ENCODE measurements at places on chromosomes 11 and 22.

DNA sequence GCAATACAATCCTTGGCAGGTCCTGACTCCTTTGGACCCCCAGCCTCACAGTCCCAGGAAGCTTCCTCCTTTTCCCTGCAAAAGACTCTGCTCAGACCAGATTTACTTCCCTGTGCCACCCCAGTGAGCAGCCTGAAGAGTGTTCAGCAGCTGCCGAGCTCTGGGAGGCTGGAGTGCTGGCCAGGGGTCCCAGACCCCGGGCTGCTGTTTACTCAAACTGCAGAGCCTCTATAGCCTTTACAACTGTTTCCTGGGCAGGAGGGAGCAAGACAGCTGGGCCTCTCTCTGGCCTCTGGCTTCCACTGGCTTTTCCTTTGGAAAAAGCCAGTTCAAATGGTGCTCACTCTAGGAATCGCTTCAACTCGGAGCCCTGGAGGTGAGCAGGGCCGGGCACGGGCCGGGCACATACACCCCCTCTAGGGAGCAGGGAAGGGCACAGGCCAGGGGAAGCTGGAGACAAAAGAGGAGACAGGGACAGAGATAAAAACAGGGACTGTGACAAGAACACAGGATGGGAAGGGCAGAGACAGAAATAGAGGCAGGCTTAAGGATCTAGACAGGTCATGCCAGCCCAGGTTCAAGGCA, 932 bp downstream of the IRAG1 start:
- DNase-seq, result no peak

- DNase-seq, result no peak
Observed at GRCh38 chr11:7691759-7692350, 14.4 kb downstream of the OVCH2 start.

DNA sequence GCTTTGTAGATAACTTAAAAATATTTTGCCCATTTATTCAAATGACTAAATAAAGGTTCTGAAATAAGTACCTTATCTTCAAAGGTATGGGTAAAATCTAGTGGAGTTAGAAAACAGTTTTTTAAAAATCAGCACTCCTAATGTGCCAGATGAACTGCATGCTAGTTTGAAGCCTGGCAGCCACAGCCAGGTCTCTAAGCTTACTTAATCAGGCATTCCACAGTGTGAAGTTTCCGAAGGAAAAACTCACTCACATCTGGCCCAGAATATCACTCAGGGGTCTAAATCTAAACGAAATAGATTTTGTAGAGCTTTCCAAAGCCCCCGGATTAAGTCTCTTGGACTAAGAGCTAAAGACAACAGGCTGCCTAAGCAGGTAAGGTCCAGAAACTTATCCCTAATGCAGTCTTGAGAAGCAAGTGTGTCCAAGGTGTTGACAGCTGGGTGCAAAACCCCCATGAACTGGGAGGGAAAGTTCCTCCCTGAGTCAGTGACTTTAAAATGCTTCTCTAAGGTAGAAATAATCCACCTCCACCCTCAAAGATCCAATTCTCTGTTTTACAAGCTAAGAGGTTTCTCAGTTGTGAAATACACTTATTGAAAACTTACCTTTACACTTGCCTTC, 157.6 kb downstream of the FCHSD2 start:
- no peak for DNase-seq

DNA sequence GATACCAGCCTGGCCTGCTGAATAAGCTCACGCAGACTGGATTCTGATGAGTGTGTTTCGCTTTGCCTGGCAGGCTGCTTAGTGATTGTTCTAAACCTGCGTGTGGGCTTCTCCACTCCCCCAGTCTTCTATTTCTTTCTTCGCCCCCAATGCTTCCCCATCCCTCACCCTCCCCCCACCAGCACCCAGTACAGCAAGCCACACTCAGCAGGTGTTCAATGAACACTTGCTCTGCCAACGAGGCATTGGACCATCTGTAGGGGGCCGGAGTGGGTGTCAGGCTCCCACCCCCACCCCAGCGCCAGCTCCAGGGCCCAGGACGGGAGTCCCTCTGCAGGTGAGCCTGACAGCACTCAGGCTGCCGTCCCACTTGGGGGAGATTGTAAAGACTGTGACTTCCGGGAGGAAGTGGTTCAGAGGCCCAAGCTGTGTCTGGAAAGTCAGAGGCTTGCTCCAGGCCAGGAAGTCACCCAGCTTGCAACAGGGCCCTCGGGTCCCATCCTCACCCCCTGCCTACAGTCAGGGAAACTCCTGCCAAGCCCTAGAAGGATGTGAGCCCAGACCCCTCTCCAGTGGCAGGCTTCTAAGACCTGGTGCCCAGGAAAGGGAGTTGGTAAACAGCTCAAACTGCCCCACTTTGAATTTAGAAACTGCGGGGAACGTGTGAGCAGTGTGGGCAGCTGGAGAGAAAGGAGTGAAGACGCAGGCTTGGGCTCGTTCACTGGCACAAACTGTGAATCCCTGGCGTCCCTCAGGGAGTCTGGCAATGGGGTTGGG, 66.3 kb upstream of the PRDM11 start:
- DNase-seq, result no peak

DNA sequence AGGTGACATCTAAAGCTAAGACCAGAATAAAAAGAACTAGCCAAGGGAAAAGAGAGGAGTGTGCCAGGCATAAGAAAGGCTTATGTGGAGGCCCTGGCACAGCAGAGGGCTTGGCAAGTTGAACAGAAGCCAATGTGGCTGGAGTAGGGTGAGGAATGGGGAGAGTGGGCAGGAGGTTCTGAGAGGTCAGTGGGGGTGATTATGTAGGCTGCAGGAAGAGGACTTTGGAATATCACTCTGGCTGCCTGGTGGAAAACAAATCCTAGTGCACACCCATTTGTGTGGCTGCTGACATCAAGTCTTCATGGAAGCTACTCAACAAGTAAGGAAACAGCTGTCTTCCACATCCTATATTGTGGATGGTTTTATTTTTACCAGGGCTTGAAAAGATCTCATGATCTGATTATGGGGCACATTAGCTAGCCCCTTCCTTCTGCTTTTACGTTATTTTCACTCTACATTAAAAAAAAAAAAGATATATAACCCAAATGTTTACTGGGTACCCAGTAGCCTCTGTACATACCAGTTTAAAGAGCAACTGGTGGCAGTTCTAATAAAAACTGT, 3.4 kb downstream of the MRPL16 start:
- DNase-seq, result no peak

DNA sequence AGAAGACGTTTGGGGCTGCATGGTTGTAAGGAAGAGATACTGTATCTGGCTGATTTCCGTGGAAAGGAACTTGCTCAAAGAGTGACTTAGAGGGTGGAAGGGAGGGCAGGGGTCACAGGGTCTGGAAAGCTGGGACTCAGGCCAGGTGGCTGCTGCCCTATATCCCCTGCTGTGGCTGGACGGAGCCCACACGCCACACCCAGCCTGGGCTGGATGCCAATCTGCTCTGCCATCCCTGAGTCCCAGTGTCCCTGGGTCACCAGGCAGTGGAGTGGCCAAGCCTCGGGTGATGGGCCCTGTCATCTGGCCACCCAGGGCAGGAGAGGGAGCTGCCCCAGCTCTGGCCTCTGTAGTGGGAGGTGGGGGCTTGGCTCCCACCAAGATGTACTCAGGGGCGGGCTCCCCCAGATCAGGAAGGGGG, 26.5 kb upstream of the KRTAP5-7 start:
- DNase-seq, result no peak

DNA sequence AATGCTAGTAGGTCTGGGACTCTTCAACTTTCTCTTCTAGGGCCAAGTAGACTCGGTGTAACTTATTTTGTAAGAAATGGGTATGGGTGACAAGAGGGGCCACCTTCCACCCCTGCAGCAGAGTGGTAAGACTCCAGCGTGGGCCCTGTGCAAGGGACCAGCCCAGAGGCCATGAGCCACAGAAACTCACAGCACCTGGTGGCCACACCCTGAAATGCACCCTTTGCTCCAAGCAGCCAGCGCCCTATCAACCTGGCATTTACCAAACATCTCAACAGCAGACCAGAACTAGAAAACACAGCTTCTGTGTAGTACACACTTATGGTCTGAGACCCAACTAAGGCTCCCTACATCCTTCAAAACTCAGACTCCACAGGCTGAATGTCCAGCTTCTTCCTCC, 5.7 kb downstream of the CDCA5 start:
- DNase-seq, result peak; percentile 62

Data from K562 (cell line).